ENCODE measurements at places on chromosomes 2 and 18.
A peak's percentile ranks its signal among the peaks of the same experiment; 100 is the strongest.

DNA sequence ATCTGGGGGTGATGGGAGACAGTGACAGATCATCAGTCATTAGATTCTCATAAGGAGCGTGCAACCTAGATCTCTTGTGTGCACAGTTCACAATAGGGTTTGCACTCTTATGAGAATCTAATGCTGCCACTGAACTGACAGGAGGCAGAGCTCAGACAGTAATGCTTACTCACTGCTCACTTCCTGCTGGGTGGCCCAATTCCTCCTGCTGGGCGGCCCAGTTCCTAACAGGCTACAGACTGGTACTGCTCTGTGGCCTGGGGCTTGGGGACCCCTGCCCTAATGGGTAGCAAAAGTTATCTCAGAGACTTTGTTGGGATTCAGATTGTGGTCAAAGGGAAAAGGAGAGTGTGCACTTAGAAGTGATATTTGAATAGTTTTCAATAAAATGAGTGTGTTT, 840.1 kb upstream of the ID2 start:
- no peak for DNase-seq

DNA sequence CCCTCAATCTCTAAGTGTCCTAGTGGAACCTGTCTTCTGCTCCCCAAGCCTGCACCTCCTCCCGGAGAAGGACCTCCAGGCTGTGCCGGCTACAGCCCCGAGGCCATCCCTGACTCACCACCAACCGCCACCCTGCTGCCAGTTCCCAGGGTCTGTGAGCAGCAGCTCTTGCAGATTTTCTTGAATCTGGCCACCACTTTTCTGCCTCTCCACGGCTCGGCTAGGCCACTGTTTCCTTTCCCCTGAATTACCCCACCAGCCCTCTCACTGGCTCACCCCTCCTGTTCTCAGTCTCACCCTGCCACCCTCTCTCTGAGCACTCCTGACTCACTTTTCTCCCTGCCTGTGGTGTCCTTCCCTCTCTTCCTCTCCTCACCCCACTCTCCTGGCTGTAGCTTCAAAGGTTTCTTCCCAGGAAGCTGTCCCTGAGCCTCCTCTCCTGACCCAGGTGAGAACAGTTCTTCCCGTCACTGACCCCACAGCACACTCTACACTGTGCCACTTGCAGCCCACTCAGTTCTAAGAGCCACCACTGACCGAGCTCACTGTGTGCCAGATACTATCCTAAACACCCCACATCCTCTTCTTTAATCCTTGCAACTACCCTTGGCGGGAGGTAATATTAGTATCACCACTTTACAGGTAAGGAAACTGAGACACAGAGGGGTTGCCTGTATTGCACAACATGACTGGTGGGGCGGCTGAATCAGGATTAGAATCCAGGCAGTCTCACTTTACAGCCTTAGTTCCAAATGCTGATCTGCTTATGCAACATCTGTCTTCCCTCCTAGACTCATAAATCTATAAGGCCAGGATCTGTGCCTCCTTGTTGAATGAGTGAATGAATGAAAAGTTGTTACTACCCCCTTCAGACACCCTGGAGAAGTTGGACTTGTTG, 111.6 kb downstream of the SMAD7 start:
- no peak for DNase-seq

- DNase-seq, result no peak
Measured at GRCh38 chr2:140359056-140359771, 1579.0 kb upstream of the NXPH2 start.

DNA sequence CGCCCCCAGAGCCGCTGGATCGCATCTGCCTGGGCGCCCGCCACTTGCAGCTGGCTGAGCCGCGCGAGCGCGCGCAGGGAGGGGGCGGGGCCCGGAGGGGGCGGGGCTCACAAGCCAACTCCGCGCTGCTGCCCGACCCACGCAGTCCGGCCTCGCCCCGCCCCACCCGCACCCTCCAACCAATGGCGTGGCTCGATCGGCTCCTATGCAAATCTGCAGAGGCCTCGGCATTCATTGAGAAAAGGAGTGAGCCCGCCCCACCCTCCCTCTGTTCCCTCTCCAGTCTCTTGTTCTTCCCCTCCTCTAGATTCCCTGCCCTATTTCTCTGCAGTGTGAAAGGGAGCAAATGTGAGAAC, at the start of gene ALK:
TSS of gene ALK (minus strand) at position 27 of the 356 bp plus-strand sequence. CDS start 927 bp downstream, outside the sequence.
- peak; percentile 85 for DNase-seq

- DNase-seq, result no peak
Measured at GRCh38 chr2:168139852-168140251, 107.5 kb downstream of the STK39 start.

GRCh38 chr18:79629606-79630005, 50.0 kb upstream of the CTDP1 start:
- no peak for DNase-seq

- DNase-seq, result no peak
Measured at GRCh38 chr2:26976237-26976636, 5.8 kb downstream of the MAPRE3 start.

DNA sequence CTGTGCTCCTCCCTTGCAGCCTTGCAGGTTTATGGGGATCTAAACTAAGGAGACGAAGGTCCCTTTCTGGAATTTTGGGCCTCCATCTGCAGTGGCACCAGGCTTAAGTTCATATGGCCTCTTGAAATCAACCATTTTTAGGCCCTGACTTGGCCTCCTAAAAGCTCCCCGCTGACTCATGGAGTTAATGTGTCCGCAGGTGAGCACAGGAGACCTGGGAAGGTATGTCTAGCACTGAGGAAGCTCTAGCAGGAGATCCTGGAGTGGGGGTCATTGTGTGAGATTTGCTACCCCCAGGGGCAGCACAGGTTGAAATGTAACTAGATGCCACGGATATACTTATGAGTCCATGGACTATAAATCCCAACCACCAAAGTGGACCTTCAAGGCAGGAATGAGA, 95.9 kb upstream of the CELF4 start:
- DNase-seq, result no peak

GRCh38 chr2:72144632-72145288, 2.9 kb downstream of the CYP26B1 start:
- no peak for DNase-seq

- no peak for DNase-seq
Measured at GRCh38 chr2:101516823-101517690, 42.1 kb upstream of the RFX8 start.

DNA sequence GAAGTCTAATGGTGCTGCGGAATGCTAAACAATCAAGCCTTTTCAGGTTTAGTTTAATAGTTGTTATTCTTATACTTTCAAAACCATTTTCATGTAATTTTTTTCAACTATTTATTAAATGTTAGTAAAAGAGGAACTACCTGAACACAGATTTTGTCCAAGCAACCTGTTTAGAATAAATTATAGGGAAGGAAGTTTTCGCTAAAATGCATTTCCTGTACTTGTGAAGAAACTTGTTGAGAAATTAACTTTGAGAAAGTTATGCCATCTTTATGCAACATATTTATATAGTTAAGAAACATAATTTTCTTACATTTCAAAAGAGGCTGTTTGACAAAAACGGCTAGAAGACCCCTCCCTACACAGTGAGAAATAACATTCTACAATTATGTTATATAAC, 16.6 kb downstream of the MAP4K4 start:
- DNase-seq, result no peak

- no peak for DNase-seq
Measured at GRCh38 chr18:7492385-7492784, 74.7 kb upstream of the PTPRM start.

DNA sequence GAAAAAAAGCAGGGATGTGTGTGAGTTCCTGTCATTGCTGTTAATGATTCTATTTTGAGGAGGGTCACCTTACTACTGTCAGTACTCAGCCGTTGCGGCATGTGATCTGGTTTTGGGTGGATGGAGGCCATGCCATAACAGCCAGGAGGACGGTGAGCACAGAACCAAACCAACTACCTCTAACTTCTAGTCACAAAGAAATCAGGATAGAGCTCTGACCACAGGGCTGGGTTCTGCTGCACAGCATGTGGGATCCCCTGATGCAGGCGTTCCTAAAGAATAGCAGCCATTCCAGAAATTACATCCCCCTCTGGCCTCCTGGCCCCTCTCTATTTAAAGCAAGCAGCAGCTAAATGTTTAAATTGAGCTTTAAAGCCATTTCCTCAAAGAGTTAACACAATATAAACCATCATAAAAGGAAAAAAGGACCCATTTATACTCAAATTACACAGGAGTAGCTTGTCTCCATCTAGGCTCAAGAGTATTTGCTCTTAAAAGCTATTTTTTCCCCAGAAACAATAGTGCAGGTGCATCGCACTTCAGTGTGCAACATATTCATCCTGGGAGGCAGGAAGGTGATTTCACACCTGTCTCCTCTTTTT, 786.4 kb downstream of the RNF144A start:
- no peak for DNase-seq

- no peak for DNase-seq
Measured at GRCh38 chr2:106839849-106840595, 45.9 kb downstream of the ST6GAL2 start.

DNA sequence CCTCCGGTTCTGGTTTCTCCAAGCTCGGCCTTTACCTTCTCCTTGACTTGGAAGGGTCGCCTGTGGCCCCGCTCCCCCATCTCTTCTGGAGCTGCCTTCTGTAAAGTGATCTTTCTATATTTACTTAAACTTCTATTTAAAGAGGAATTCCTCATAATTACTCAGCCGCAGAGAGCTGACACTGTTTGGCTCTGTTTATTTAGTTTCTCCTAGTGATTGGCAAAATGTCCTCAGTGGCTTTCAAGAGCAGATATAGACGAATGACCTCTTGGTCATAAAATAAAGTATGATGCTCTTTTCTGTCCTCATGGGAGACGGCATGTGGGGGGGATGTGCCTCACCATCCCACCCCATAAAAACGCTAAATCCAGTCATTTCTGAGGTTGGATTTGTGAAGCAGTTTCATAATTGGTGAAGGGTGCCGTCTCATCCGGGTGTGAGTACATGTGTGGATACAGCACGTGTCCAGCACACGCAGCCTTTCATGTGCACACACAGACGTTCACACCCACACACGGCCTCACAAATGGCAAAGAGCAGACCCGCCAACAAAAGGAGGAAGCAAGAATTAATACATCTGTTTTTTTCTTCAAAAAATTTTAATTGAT, 43.4 kb upstream of the SMAD7 start:
- no peak for DNase-seq

DNA sequence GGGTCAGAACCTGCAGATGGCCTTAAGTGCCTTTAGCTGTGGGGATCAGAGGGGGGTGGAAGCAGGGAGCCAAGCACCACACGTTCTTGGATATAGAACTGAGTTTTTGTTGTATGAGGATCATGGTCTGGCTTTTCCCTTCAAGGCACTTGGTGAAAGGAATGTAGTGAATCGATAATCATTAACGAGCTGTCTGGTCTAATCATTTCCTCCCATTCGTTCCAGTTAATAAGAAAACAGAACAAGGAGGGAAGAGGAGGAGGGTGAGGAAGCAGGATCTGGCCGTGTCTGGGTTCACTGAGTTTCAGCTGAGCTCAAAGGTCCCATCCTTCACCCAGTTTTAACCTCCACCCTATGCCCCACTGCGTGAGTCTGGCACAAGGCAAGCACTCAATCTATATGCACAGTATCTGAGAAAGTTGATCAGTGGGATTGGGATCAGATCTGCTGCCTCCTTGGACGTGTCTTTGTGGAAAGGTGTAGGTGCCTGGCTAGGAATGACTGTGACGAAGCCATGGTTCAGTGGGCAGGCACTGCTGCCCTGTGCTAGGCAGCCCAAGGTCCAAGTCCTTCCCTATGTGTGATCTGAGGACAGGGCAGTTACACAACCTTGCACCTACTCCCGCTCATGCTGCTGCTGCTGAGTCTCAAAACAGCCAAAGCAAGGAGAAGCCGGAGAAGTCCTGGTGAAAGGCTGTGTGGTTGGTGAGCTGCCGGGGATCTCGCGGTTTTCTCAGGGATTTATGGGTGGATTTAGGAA, 54.8 kb downstream of the GALNT14 start:
- DNase-seq, result no peak

GRCh38 chr2:201231781-201232466, 28.4 kb upstream of the CASP8 start:
- DNase-seq, result peak; percentile 23

- no peak for DNase-seq
Measured at GRCh38 chr2:214695789-214696188, 113.7 kb downstream of the BARD1 start.

DNA sequence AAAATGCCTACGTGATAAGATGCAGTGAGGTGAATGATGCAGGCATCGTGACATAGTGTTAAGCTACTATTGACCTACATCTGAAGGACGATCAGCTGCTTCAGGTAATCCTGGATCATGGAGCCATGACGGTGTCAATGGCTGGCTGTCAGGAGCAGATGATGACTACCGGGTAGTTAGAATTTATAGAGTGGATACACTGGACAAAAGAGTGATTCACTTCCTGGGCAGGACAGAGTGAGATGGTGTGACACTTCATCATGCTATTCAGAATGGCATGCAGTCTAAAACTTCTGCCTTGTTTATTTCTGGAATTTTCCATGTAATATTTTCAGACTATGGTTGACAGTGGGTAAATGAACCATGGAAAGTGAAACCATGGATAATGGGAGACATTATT, 29.5 kb downstream of the METTL8 start:
- no peak for DNase-seq

- DNase-seq, result no peak
Measured at GRCh38 chr2:183091318-183091953, 12.9 kb downstream of the DUSP19 start.

GRCh38 chr2:157124731-157125130, 132.8 kb upstream of the GALNT5 start:
- DNase-seq, result no peak

DNA sequence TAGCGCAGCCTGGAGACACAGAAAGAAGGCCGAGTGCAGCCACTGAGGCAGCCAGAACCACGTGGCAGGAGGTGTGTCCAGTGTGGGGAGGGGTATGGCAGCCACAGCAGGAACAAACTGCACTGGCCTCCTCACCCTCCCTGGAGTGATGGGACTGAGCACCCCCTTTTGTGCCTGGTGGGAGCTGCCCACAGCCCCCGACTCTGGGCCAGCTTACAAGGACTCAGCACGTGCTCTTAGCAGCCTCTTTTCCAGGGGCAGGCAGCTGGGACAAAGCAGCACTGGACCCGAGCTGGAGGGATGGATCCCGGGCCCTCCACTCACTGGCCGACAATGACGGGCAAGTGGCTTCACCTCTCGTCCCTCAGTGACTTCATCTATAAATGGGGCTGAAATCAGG, 5.2 kb upstream of the KLF11 start:
- DNase-seq, result no peak

DNA sequence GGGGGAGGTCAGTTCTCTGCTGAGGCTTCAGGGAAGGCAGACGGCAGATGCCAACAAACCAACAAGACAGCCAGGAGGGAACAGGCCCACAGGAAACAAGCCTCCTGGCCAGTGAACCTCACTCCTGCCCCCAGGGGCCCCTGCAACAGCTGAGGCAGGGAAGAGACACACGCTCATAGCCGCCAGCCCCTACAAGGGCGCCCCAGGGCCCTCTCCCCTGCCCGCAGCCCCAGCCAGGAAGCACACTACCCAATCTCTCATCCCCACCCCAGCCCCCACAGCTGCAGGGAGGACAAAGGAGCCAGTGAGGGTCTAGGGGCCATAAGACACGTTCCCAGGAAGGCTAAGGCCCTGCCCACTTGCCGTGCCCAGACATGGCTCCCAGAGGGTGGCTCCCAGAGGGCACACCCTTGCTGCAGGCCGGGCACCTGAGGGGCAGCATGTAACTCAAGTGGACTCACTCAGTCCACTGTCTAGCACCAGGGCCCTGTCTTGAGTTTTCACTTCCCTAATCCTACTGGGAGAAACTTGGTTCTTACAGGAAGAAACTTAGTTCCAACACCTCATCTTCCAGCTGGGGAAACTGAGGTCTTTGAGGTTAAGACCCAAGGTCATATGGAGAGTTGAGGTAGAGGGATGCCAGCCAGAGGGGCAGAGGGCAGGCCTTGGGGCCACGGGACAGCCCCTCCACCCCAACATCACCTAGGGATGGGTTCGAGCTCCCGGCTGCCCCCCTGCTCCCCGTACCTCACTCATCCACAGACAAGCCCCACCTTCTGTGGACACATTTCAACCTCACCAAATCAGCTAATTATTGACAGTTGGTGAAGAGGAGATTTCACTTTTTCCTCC, 37.3 kb downstream of the EMX1 start:
- DNase-seq, result no peak
